ENCODE measurements at places on chromosomes 1 and 21.

- no peak for DNase-seq
Measured at GRCh38 chr1:12504601-12505000, 113.4 kb downstream of the DHRS3 start.

GRCh38 chr1:207745839-207746767 lies 5.8 kb upstream of the CD46 start:
- no peak for DNase-seq

DNA sequence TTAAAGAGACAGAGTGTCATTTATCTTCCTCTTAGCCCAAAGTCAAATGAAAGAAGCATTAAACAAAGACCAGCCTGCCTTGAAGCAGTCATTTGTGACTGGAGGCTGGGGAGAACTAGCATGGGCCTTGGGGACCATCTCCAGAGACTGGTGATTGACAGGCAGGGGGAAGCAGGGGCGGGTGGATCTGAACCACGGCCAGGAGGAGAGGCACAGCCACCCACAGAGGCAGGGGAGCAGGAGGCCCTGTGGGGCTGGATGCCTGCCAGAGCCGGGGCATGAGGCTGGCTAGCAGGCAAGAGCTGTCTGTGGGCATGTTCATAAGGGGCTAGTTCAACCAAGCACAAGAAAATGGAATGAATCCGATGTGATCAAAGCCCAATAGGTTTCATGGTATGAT lies 73.9 kb downstream of the PLXNA2 start:
- no peak for DNase-seq

GRCh38 chr1:53646732-53647131 lies 92.2 kb downstream of the GLIS1 start:
- DNase-seq: no peak

Measured in suppressor macrophage treated with lipopolysaccharide for 1 hour (primary cell).